Stimulated activated CD8-positive, alpha-beta memory T cell treated with anti-CD3 and anti-CD28 coated beads, Interleukin-2, amount 100 ng/mL, for 48 hours (primary cell): ENCODE measurements at places on chromosomes 5 and 9.

DNA sequence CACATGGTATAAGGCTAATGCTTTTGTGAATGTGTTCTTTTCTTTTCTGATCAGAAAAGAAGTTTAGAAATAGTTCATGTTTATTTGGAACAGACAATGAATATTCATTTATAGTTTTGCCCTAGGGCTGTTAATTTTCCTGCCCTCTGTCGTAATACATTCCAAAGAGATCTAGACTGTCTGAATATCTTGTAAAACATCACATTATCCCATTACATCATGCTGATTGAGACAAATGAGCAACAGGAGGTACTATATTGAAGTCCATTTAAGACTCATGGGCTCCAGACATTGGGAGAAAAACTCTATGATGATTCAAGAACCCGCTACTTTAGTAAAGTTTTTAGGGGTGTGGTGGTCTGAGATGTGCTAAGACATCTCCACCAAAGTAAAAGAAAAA lies 121.2 kb upstream of the MAP1B start:
- no peak for DNase-seq

GRCh38 chr5:142109331-142110045 lies 909 bp downstream of the NDFIP1 start:
- DNase-seq = no peak

DNA sequence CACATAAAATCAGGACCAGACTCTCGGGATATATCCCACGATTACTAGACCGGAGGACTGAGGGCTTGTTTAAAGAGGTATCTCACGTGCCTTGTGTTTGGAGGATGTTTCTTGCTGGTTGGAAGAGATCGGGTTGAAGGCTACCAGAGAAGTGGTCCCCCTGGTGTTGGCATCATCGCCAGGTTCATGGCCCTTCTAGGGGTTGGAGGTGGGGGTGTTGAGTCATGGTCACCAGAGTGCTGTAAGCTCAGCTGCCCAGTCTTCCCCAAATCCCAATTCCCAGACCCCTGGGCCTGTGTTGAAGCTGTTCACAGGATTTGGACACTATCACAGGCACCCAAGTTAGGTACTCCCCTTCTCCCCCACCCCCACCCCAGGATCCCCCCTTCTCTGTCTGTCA lies 29.1 kb upstream of the PRDM12 start:
- DNase-seq = no peak

DNA sequence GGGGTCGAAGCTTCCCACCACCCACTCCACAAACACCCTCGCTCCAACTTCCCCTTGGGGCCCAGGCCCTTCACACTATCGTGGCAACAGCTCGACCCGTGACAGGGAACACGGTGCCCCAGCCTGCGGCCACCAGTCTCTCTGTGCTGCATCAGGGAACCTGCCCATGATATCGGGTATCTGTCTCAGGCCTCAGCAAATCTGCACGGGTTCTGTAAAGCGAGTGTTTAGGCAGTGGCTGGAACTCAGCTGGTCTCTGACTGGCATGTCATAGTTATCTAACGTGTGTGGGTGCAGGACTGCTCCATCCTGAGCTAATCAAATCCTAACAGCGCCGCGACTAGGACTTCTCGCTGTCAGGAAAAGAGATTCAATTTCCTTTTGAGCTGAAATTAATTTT lies 42.9 kb downstream of the DBH start:
- DNase-seq = no peak

DNA sequence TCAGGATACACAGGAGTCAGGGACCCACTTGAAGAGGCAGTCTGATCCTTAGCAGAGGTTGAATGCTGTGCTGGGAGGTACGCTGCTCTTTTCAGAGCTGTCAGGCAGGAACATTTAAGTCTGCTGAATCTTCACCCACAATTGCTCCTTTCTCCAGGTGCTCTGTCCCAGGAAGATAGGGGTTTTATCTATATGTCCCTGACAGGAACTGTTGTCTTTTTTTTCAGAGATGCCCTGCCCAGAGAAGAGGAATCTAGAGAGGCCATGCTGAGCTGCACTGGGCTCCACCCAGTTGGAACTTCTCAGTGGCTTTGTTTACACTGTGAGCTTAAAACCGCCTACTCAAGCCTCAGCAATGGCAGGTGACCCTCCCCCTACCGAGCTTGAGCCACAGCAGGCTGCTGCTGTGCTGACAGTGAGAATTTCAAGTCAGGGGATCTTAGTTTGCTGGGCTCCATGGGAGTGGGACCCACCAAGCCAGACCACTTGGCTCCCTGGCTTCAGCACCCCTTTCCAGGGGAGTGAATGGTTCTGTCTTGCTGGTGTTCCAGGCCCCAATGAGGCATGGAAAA lies 169.0 kb downstream of the FBXL17 start:
- no peak for DNase-seq

DNA sequence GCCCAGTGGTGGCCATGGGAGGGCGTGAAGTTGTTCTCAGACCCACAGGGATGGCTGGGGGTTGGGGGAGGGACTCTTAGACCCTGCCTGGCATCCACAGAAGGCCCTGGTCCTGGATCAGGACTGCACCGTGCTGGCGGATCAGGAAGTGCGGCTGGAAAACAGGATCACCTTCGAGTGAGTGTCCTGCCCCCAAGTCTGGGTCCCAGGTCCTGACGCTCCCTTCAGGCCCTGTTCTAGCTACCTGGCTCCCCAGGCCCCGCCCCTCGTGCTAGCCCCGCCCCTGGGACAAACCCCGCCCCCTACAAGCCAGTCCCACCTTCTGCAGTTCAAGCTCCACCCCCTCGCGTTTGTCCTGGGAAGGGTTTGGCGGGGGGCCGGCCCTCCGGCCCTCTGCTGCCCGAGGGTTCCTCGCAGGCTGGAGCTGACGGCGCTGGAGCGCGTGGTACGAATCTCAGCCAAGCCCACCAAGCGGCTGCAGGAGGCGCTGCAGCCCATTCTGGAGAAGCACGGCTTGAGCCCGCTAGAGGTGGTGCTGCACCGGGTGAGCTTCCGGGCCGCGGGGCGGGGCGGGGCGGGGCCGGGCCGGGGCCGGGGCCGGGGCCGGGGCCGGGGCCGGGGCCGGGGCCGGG lies 12.9 kb downstream of the RGS14 start:
- DNase-seq = peak; percentile 56

GRCh38 chr9:105188746-105189145 lies 55.7 kb upstream of the SLC44A1 start:
- DNase-seq = no peak

- no peak for DNase-seq
These were observed 194.7 kb downstream of the GLIS3 start for GRCh38 chr9:4105183-4105582.

DNA sequence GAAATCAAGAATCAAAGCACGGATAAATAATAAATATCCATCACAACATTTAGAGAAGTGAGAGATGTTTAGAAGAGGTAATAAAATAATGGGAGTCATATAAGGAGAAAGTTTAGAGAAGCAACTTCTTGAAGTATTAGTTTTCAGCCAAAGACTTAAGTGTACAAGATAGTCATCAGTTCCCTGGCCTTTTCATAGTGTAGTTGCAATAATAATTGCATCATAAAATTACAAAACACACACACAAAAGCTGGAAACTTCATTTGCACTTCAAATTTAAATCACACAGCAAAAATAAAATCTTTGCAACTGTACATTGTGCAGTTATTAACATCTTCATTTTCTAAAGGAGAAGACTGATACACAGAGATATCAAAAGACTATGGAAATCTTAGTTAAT lies 319.1 kb upstream of the RGMB start:
- DNase-seq = no peak

GRCh38 chr9:92141144-92142129 lies 26.2 kb upstream of the SPTLC1 start:
- no peak for DNase-seq

GRCh38 chr9:124284940-124285441 lies 27.2 kb downstream of the NEK6 start:
- no peak for DNase-seq

GRCh38 chr5:66348387-66349125 lies 204.5 kb downstream of the SREK1 start:
- DNase-seq = no peak

DNA sequence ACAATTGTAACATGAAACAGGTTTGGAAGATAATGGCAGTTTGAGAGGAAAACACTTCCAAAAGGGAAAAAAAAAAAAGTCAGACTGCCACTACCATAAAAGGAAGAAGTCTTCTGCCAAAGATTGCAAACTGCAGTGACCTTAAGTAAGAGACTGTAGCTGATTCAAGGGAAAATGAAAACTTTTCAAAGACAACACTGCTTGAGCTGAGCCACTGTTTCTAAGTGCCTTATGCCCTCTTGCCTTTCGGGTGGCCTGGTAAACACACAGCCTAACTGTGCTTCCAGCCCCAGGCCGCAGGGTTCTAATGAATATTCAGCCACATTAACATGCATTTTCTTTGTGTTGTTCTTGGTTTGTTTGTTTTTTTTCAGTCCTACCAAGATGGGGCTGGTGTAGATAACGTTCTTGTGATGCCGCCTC lies 354.6 kb downstream of the BNC2 start:
- no peak for DNase-seq

DNA sequence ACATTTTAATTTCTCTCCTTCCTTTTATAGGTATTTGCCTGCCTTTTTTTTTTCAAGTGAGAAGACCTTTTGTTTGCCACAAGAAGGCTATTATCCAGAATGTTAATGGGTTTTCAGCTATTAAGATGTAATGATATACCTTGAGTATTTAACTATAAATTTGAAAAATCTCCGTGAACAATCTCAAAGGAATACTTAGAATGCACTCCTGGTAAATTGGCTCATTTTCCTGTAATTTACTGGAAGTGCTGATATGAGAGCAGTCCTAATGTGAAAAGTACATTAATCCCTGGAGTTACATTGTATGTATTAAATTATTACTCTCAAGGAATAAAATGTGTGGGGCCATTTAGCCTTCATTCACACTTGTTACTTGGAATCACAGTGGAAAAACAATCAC lies 32.4 kb downstream of the AOPEP start:
- no peak for DNase-seq

GRCh38 chr5:72498284-72498683 lies 8.9 kb downstream of the ZNF366 start:
- DNase-seq = no peak

DNA sequence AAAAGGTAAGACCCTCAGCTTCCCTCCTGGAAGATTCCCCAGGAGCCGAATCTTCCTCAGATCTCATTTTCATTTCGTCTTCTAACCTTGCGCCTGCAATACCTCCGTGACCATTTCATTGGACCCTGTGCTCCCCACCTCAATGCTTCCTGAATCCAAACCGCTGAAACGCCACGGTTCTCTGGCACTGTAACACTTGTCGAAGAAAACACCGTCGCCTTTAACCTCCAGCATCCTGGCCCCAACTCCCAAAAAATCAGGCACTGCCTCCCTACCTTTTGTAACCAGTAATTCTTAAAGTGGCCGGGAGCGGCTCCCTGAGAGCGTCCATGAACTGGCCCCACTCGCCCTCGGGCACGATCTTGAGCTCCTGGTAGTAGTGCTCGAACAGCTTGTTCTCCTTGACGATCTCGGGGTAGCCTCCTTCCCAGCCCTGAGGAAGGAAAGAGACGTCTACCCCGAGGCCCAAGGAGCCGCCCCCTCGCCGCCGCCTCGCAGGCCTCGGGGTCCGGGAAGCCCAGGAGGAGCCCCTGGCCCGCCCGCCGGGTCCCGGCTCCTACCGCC lies 438 bp downstream of the NSUN2 start:
- no peak for DNase-seq

DNA sequence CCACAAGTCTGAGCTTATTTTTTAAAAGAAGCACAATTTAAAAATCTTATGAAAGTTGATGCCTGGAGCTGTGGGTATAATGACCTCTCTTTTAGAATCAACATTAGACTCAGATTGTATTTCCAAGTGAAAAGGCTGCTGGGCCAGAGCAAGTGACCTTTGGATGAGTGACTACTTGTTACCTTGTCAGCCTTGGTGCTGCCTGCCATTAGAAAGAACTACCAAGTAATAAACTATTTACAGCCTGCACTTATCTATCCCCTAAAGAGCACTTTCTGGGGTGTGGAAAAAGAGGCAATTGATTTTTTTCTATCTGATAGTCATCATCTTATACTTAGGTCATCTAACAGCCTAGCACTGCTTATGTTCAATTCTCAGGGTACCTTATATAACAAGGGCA lies 134.9 kb upstream of the FBXL17 start:
- DNase-seq = no peak

GRCh38 chr9:28053096-28053777 lies 480.0 kb upstream of the C9orf72 start:
- DNase-seq = no peak

- no peak for DNase-seq
These were observed 44.5 kb downstream of the SPOCK1 start for GRCh38 chr5:137454671-137455070.

DNA sequence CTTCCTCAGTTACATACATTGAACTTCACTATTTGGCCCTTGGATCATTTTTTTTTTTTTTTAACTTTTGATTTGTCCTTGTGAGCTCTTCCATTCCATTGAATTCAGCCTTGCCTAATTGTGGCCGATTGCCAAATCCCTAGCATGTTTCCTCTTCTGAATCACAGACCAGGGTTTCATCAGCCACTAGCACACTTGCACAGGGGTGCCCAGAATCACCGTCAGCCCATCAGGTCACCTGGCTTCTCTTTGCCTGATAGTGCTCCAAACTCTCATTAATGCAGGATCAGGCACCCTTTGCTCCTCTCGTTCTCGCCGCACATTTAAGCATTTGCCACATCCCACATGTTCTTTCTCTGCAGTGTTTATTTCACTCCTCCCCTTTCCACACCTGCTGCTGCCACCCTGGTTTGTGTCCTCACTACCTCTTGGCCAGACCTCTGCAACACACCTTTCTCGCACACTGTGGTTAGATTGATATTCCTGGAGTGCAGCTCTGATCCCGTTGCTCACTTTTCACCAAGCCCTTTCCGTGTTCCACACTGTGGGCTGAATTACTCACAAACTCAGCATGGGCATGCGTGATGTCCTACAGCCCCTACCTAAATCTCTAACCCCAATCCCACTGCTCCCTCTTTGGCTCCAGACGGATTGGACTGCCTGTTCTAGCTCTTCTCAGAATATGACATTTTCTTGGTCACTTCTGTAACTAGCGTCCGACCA lies 9.8 kb downstream of the PIK3R1 start:
- no peak for DNase-seq

DNA sequence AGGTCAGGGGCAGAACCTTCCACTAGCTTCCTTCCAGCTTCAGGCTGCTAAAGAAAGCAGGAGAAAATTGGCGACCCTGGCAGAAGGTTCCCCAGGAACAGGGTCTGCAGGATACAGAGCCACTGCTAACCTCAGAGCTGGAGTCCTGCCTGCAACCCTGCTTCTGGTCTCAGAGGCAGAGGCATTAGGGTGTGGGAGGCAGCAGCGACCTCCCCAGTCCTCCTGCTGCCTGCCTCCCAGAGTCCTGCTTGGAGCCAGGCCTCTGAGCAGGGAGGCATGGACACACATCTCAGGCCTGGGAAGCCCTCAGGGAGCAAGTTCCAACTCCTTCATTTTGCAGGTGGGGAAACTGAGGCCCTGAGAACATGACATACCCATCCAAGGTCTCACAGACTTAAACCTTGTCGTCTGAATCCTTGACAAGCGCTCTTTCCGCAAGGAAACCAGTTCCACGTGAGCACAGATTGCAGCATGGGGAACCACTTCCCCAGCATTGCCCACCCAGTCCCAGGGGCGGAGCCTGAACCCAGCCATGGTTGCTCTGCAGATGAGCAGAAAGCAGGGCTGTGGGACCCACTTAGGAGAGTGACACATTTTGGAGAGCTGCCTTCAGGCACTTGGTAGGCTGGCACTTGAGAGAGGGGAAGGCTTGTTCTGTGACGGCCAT lies 28.2 kb upstream of the HAND1 start:
- no peak for DNase-seq
